Dermis microvascular lymphatic vessel endothelial cell (primary cell): ENCODE measurements at places on chromosomes 16 and 17. TPM values are rescaled to one million over a fixed set of nuclear protein-coding genes. Genes with fewer than 3 reads are reported as not detected.

CRYBA1 gene
- not detected in 2 replicates for total RNA-seq

MYCBPAP gene
- total RNA-seq, result 0.13 and 0.26 TPM in 2 replicates

ADGRG3 gene
- total RNA-seq, result 1.3 and 9.2 TPM in 2 replicates

OTOP2 gene
- total RNA-seq, result not detected in 2 replicates

C16orf92 gene
- not detected in 2 replicates for total RNA-seq

HOXB7 gene
- total RNA-seq, result 4.6 and 7.1 TPM in 2 replicates

HOXB1 gene
- total RNA-seq, result not detected in 2 replicates

TEKT5 gene
- not detected in 2 replicates for total RNA-seq

HBA1 gene
- not detected in 2 replicates for total RNA-seq

KRTAP9-8 gene
- not detected in 2 replicates for total RNA-seq

BCL6B gene
- total RNA-seq, result 57.9 and 85.0 TPM in 2 replicates

CTRB1 gene
- total RNA-seq, result not detected in 2 replicates

KRT10 gene
- total RNA-seq, result 1.9 and 2.3 TPM in 2 replicates

MYL4 gene
- total RNA-seq, result 0.76 and 0.90 TPM in 2 replicates

GP1BA gene
- not detected in 2 replicates for total RNA-seq

BCO1 gene
- under 0.01 TPM in 1 of 2 replicates, not detected in the other for total RNA-seq
